ENCODE measurements at places on chromosomes 13 and 19.
A peak's percentile ranks its signal among the peaks of the same experiment; 100 is the strongest.

DNA sequence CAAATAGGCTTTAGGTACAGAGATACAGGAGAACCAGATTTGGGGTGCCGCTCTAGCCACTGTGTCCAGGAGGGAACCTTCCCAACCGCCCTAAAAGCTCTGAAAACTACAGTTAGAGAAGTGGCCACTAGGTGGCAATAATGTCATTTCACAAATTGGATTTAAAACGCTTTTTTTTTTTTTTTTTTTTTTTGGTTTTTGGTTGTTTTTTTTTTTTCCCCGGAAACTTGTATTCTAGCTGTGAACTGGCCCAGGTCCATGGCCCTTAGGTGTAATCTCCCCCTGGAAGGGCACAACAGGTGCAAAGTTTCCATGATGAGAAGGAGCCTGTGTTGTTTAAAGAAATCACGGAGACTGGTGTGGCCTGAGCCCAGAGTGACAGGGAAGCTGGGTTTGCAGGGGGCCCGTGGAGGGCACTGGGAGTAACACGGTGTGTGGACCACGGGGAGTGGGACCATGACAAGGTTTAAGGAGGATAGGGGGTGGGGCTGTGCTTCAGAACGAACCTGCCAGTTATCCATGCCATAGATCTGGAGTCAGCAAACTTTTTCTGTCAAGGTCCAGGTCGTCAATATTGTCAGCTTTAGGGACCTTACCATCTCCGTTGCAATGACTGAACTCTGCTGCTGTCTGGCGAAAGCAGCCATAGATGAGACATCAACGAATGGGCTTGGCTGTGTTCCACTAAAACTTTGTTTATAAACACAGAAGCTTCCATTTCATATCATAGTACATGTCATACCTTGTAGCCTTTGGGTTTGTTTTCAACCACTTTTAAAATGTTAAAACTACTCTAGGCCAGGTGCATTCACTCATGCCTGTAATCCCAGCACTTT, 10.1 kb downstream of the OR1I1 start:
- DNase-seq, result peak; percentile 81

GRCh38 chr13:48562296-48563066, 29.6 kb upstream of the RCBTB2 start:
- peak; percentile 97 for DNase-seq

DNA sequence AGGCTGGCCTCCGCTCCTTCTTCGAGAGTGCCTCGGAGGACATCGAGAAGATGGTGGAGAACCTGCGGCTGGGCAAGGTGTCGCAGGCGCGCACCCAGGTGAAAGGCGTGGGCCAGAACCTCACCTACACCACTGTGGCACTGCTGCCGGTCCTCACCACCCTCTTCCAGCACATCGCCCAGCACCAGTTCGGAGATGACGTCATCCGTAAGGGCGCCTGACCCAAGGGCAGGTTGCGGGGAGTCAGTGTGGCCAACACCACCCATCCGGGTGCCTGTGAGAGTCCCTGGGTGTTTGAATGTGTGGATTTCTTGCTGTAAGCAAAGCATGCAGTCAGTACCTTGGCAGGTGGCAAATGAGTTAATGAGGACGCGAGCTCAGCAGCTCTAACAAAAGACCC, 78.8 kb downstream of the RYR1 start:
- DNase-seq, result no peak

GRCh38 chr19:2055931-2056836, 5.1 kb upstream of the MKNK2 start:
- DNase-seq, result peak; percentile 70

- DNase-seq, result peak; percentile 67
Measured at GRCh38 chr19:7605490-7606222, 10.0 kb downstream of the CAMSAP3 start.

- DNase-seq, result no peak
Measured at GRCh38 chr13:32535115-32535514, 3.5 kb downstream of the N4BP2L2 start.

GRCh38 chr13:27395007-27395510, 29.4 kb upstream of the GTF3A start:
- DNase-seq, result no peak

GRCh38 chr19:16397791-16398529, 73.3 kb downstream of the KLF2 start:
- DNase-seq, result no peak

DNA sequence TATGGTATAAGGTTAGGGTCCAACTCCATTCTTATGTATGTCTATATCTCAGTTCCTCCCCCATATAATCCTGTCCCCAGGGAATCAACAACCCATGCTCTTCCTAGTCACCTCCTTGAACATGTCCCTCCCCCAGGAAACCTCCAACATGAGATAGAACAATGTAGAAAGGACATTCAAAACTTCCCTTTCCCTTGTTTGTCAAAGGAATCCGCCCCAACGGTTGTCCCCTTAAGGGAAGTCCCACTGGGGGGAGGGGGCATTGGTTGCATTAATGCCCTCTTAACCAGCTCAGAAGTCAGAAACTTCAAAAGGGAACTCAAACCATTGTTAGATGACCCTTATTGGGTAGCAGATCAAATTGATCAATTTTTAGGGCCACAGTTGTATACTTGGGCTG, 6.8 kb upstream of the ZNF561 start:
- no peak for DNase-seq

DNA sequence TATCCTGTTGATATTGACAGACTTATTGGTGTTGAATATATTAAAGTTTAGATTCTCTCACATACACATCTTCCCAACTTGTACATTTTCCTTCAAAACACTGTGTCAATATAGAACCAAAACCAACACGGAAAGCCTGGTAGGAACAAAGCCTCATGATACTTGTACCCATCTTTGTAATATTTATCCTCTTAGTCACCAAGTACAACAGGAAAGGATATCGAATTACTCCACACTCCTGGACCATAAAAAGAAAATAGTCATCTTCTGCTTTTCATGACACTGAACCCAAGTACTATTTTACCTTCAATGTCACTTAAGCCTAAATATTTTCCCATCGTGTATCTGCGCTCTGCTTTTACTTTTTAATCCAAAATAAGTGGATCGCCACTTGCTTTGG, 702.9 kb upstream of the PCDH9 start:
- no peak for DNase-seq

DNA sequence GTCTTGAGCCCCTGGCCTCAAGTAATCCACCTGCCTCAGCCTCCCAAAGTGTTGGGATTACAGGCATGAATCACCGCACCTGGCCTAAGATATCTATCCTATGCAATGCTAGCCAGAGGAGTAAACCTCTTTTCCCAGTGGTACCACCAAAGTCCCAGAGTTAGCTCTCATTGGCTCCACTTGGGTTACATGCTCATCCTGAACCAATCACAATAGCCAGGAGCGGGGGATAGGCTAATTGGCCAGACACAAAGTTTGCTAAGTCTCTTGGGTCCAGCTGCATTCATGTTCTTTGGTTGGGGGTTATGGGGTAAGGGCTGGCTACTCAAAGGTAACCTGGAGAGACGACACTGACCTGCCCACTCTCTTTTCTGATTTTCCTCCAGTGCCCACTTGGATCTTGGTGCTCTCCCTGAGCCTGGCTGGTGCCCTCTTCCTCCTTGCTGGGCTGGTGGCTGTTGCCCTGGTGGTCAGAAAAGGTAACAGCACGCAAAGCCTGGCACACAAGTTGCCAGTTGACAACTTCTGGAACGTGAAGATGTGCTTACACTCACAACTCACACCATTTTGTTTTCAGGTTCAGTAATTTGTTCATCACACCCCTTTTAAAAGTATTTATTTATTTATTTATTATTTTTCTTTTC, 7.8 kb downstream of the C19orf38 start:
- DNase-seq, result peak; percentile 54

- no peak for DNase-seq
Measured at GRCh38 chr13:33040090-33040489, 23.9 kb downstream of the KL start.

Data from GM12865 (cell line).